ENCODE measurements at places on chromosomes 12 and 14.

DNA sequence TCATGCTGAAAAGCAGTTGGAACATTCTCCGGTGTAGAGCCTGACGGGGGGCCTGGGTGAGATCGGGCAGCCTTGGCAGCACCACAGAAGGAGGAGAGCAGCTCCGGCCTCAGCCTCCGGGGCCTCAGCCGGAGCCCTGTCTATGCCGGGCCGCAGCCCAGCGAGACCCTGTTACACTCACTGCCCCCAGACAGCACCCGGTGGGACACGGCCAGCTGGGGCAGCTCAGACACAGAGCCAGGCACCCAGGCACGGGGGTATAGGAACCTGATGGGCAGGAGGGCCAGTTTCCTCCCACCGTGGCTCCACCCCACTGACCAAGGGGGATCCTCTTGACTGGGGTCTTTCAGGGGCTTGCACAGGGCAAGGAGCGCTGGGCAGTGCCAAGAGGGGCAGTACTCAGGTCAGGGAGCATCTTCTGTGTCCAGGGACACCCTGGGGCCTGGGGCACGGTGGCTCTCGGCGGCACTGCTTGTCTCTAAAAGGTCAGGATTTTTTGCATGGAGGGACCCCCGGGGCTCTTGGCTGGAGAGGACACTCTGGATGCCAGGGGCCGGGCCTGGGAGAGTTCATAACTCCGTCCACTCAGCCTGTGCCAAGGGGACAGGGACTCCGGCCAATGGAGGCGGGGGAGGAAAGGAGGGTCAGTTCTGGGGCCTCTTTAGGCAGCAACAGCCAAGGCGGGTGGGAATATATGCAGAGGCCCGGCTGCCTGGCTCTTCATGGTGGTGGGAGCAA is 9.4 kb downstream of the INF2 start:
- DNase-seq, result no peak

GRCh38 chr14:89015016-89015415 is 190.6 kb downstream of the TTC8 start:
- DNase-seq, result no peak

DNA sequence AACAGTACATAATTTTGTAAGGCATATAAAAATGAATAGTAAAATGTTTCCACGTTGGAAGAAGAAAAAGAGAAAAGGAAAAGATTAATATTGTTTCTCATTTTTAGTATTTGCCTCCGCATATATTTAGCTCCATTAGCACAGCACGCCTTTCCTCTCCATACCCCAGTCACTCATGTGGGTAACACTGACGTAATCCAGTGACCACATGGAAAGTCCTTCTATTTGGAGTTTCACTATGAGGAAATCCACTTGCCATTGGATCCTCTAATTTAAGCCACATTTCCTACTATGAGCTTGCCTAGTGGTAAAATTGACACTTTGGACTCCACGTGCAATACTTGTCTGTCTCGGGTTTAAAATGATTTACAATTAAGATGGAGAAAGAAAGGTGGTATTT is 5.7 kb upstream of the SLCO1A2 start:
- no peak for DNase-seq

GRCh38 chr12:72313806-72314205 is 41.6 kb downstream of the TRHDE start:
- no peak for DNase-seq

- DNase-seq, result no peak
Measured at GRCh38 chr14:97442363-97442762, 645.2 kb downstream of the VRK1 start.

GRCh38 chr14:93308686-93309345 is 24.0 kb downstream of the BTBD7 start:
- no peak for DNase-seq

GRCh38 chr12:51381226-51382079 is 9.8 kb downstream of the GALNT6 start:
- DNase-seq, result no peak

- DNase-seq, result no peak
Measured at GRCh38 chr14:89187501-89187900, 229.5 kb downstream of the FOXN3 start.

- no peak for DNase-seq
Measured at GRCh38 chr14:96512602-96513397, 10.6 kb downstream of the PAPOLA start.

DNA sequence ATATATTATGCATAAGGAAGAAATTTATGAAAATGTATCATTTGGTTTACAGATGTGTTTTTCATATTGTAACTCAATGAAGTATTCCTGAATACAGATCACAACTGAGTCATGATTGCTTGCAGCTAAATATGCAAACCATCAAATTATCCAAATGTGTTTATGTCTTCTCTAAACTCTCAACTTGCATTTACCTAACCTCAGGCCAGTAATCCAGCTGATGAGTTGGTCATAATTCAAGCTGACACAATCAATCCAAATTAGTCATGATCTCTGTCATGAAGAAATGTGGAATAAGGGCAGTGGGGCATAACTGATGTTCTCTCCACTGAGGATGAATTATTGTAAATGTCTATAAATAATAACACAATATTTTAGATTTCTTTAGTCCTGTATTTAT is 104.8 kb upstream of the CNTN1 start:
- no peak for DNase-seq

DNA sequence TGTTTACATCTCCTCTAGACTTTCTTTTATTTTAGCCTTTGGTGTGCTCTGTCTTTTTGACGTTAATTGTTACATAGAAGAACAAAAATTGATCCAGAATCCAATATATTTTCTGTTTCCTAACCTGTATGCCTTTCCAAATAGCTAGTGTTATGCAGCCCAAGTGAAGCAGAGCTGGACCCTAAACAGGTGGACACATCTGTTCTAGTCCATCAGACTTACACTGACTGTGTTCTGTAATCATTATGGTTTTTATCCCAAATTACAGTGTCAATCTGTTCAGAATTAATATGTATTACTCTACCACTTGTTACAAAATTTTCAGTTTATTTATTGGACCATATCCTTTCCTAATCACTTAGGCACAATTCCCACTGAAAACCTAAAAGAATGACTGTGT is 176.8 kb upstream of the FOXG1 start:
- no peak for DNase-seq

DNA sequence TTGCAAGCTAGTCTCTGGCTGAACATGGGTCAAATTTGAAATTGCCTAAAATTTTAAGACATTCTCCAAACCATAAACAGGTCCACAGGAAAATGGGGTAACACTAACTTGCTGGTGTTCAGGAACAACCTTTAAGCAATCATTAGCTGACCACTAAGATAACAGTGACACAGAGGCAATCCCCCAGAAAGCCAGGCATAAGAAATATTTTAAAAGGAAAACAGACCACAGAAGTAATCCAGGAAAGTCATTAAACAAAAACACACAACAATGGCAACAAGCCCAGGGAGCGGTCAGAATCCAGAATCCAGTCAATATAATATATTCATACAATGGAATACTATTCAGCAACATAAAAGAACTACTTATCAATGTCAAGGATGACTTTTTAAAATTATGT is 59.1 kb downstream of the LRP6 start:
- DNase-seq, result no peak

DNA sequence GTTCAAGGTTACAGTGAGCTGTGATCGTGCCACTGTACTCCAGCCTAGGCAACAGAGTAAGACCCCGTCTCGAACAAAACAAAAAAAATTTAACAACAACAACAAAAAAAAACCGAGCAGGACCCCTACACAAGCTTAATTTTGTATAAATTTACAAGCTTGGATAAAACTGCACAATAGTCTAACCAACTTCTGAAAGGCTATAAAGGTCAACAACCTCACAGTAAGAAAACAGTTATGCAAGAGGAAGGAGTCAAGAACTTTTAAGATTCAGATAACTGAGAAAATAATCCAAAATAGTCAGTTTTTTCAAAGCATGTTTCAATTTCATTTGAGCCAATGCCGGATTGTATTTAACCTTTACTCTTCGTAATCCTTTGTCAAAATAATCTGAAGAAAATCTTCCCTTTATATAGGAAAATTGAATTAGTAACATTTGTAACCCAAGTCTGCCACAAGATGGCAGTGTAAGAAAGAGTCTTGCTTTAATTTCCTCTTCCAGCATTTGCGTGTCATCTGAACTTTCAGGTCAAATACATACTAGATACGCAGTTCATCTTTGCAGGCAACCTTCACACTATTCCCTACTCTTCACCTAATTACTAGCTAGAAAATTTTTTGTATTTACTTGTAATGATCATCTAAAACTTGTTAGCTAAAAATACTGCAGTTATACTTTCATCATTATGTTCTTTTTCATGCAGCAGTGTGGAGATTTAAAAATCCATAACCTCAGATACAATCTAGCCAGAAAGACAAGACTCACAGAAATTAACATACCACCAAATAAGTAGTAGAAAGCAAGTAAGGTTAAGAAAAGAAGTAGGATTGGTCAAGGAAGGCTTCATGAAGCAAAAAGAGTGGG is 5.8 kb downstream of the CCNB1IP1 start:
- DNase-seq, result no peak

DNA sequence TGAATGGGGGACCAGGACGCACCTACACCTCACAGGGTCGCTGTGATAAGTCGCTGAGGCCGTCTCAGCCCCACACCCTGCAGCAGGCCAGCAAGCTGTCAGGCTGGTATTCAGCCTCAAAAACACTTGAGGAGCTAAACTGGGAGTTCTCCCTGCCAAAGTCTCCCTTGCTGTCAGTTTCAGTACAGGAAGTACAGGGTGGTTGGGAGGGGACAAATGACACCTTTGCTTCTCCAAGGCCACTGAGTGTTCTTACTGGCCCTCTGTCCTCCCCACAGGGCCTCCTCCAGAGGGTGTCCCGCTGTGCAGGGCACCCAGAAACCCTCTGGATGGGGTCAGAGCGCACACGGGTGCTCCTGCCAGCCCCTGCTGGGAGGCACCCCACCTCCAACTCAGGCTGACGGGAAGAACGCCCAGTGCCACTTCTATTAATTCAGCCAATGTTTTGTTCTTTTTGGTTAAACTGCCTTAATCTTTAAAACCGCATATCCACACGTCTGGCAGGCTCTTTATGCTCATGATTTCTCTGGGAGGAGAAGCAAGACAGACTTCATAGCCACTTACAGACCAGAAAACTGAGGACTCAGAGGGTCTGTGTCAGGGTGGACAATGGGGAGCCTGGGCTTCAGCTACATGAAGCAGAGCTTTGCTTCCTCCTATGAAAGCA is 75.9 kb downstream of the ITPK1 start:
- DNase-seq, result no peak

GRCh38 chr12:57104292-57104910 is 6.8 kb downstream of the STAT6 start:
- DNase-seq, result no peak

DNA sequence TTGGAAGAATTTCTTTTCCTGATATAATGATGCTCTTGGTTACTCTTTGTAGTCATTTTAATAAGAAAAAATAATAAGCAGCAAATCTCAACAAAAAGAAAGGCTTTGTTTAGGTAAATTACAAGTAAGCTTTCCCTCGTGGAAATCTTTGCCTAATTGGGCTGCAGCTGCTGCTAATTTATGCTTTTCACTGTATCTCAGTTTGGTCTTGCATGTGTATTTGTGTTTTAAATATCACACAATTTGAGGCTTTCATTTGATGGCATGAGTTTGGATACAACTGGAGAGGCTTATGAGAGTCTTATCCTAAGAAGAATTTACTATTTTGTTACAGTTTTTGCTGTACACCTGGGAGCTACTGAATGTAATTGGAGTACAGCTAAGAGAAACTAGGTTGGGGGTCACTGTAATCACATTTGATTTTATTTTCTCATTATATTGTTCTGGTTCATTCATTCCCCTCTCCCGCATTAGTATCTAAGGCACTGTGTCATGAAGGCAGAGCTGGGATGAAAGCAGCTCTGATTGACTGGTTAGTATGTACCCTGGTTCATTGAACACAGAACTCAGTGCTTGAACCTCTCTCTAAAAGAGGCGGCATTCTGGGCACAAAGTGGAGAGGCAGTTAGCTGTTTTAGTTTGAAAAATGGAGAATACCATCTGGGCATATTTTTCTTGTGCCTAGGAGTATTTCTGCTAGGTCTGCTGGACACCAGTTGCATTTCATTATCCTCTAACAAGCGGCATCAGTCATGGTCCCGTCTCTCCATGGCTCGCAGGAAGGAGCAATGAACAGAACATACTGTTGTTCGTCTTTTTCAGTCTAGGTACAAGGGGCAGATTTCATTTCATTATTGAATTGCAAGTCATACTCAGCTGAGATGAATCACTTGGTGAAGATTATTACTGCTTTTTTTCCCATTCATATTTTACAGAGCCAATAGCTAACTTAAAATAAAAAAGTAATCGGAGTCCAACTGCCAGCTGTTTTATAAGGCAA is 118.0 kb upstream of the TMEM260 start:
- DNase-seq, result no peak

DNA sequence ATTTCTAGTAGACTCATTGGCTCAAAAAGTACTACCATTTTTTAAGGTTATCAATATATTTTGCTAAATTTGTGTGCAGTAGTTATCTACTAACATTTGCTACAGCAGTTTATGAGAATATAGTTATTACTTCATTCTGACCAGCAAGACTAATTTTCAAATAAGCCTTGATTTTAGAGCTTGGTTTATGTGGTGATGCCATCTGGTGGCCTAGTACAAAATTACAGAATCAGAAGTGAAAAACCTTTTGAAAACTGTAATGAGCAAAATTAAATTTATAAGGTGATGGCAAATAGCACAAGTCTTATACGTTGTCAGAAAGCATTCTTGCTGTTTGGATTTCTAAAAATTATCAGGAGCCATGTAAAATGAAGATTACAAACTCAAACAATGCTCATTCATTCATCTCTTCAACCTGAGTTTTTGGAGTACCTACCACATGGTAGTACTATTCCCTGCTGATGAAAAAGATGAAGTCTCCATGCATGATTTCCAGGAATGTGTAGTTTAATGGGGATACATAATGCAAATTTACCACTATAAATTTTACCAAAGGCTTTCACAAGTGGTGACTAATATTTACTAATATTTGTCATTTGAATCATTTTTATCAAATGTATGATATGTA is 51.0 kb downstream of the MAGOHB start:
- DNase-seq, result no peak

DNA sequence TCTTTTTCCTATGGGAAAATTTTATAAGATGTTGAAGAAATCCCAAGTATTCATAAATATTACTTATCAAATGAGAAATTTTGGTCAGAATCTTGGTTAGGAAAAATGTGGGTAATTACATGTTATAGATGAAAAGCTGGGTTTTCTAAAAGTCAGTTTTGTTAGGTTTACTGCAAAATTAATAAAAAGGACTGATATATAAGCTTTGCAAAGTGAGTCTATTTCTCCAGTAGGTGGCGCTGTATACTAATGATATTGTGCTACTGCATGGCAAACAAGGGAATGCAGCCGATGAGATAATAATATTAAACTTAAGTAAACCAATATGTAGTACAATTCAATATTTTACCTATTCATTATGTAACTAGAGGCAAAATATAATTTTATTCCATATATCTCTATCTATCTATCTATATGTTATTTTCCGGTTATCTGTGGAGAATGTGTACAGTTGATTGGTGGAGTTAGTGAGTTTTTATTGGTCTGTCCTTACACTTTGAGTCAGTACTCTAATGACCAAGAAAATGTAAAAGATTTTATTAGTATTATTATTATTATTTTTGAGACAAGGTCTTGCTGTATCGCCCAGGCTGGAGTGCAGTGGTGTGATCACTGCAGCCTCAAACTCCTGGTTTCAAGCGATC is 32.9 kb downstream of the MIPOL1 start:
- DNase-seq, result no peak
